Left renal pelvis (tissue), 4 donors: ENCODE measurements at places on chromosomes 2 and 18. TPM values are rescaled to one million over a fixed set of nuclear protein-coding genes. Genes with fewer than 3 reads are reported as not detected.

The RESP18 gene
- not detected for polyA plus RNA-seq

The PLCD4 gene
- 11.8 TPM for polyA plus RNA-seq

The PPP1R7 gene
- 47.7 TPM for polyA plus RNA-seq

The TMEM178A gene
- polyA plus RNA-seq: 21.0 TPM

GRCh38 chr2:162965191-162965590 lies 126.6 kb upstream of the KCNH7 start:
- DNase-seq: no peak

DNA sequence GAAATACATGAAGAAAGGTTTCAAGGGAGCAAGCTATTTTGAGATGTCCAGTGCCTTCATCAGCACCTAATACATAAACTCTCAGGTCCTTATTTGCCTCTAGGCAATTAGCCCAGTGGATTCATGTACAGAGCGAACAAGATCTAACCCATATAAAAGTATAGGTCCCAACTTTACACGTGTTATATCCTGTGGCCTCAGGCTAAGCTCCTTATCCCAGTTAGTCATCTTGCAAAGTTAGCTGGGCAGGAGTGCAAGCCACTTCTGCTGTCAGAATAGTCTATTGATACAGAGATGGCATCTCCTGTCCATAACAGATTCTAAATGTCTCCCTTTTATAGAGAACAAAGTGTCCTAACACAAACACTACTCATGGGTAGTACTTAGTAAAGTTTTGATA lies 203.9 kb upstream of the PIK3C3 start:
- no peak for DNase-seq

DNA sequence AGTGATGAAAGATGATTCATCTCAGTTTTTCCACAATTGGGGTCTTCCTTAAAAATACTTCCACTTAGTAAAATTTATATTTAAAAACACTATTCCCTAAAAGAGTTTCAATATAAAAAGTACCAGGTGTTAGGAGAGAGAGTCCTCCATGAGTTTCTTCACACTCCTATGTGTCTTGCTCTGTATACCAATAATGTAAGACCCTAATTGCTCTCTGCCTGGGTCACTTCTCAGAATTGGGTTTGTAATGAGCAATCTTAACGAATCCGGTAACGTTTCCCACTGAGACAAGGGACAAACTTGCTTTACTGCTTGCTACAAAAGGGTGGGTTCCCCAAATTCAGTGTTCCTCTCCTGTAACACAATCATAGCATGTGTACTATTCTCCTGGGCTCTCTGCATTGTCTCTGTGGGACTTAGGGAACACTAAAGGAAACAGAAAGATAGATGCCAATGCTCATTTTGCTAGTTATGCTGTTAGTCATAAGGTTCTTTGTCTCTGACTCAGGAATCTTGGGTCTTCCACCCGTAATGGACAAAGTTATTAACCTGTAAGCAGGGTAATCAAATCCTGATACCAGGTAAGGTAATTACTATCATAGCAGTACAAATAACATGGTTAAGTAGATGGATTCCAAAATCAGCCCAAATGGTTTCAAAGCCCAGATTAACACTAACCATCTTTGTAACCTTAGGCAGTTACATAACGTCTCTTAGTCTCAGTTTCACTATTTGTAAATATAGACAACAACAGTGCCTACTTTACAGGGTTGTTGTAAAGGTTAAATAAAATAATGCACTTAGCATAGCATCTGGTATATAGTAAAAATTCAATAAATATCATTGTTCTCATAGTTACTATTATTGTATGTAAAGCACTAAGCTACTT lies 46.3 kb downstream of the ITSN2 start:
- no peak for DNase-seq

DNA sequence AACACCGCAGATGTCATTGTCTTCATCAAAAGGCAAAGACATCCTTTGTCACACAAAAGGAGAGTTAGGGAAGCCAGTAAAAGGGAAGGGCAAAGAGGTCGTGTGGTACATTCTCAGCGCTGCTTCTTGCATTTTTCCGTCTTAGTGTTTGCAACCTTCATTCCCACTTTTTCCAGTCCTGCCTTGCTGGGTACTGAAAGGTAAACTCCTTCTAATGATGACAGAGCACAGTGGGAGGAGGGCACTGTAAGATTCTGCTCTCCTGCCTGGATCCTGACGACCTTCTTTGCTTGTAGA lies 424.3 kb upstream of the MEX3C start:
- no peak for DNase-seq

GRCh38 chr2:101559551-101559950 lies 84.6 kb upstream of the RFX8 start:
- DNase-seq: no peak

GRCh38 chr2:237691908-237692600 lies 64.7 kb downstream of the LRRFIP1 start:
- DNase-seq: peak; percentile 75
